ENCODE measurements at places on chromosomes 5 and 9.

DNA sequence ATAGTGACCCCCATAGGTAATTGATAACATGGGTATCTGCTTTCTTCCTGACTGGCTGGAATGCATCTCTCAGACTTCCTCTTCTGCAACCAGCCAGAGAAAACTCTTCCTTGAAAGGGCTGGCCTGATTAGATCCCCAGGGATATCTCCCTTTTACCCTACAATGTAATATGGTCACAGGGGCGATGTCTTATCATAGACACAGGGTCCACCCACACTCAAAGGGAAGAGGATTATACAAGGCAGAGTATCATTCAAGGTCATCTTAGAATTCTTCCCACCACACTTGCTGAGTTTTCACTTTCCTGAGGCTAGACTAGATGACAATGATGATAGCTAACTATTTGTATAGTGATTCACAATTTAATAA is 33.2 kb downstream of the TTLL11 start:
- DNase-seq = no peak

- DNase-seq = no peak
Measured at GRCh38 chr5:149198148-149198547, 56.9 kb downstream of the ABLIM3 start.

DNA sequence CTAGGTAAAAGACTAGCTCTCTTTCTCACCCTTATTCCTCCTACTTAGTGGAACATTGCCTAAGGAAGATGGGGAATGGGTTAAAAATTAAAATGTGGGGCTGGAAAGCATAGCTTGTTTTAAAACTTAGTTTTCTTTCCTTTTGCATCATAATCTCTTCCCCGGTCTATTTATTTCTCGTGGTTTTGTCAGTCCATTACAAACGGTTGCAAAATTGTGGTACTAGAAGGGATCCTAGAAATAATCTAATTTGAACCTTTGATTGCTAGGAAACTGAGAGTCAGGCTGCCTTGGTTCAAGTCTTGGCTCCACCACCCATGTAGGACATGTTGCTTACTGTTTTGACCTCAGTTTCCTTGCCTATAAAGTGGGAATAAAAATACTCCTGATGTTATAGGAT is 1.3 kb downstream of the IL31RA start:
- DNase-seq = no peak

- DNase-seq = no peak
Measured at GRCh38 chr5:16459451-16459850, 6.1 kb downstream of the ZNF622 start.

- DNase-seq = no peak
Measured at GRCh38 chr9:79501546-79501945, 70.2 kb upstream of the TLE4 start.

- no peak for DNase-seq
Measured at GRCh38 chr5:54904425-54904824, 81.0 kb downstream of the ESM1 start.

GRCh38 chr5:150114773-150115408 is 28.5 kb upstream of the CSF1R start:
- no peak for DNase-seq

GRCh38 chr9:85515021-85515420 is 226.7 kb downstream of the AGTPBP1 start:
- DNase-seq = no peak

GRCh38 chr5:8683496-8683895 is 814.5 kb downstream of the MTRR start:
- no peak for DNase-seq

GRCh38 chr5:142667831-142668230 is 18.1 kb downstream of the FGF1 start:
- no peak for DNase-seq

GRCh38 chr5:160694896-160695295 is 157.1 kb downstream of the ATP10B start:
- DNase-seq = no peak

- DNase-seq = no peak
Measured at GRCh38 chr9:75803130-75803529, 87.3 kb upstream of the PCSK5 start.

DNA sequence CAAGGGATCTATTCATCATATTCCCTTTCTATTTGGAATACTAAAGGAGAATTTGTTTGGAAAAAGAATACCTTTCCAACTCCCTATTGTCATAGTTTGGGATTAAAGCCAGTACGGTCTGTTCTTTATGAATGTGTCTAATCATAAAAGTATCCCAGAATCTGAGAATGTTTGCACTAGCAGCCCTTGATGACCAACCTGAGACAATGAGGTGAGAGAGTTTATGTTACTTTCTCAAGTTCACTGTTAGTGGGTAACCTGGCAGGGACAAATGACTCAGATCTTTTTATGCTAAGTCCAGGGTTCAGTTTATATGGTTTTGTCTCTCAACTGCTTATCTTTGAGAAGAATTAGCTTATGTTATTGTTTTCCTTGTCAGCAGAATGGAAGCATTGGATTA is 25.3 kb upstream of the TLR4 start:
- DNase-seq = no peak

DNA sequence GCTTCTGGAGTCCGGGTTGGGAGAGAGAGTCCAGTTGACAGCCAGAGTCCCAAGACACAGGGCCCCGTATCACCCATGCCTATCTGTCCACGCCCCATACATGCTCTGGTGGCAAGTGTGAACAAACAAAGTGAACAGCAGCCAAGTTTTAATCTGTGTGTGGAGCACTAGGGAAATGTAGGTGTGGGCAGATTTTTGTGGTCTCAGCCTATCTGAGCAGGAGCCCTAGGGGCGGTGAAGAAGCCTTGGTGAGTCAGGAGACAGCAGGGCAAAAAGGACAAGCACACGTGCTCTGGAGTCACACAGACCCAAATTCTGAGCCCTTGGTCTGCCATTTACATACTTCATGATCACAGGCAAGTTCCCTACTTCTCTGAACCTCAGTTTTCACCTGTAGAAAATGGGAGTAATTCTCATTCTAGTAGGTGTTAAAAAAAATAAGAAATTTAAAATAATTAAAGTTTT is 23.2 kb downstream of the EGR1 start:
- no peak for DNase-seq

GRCh38 chr5:133150909-133151544 is 99.2 kb downstream of the HSPA4 start:
- DNase-seq = no peak

- DNase-seq = no peak
Measured at GRCh38 chr5:59180515-59180914, 597.6 kb downstream of the RAB3C start.

DNA sequence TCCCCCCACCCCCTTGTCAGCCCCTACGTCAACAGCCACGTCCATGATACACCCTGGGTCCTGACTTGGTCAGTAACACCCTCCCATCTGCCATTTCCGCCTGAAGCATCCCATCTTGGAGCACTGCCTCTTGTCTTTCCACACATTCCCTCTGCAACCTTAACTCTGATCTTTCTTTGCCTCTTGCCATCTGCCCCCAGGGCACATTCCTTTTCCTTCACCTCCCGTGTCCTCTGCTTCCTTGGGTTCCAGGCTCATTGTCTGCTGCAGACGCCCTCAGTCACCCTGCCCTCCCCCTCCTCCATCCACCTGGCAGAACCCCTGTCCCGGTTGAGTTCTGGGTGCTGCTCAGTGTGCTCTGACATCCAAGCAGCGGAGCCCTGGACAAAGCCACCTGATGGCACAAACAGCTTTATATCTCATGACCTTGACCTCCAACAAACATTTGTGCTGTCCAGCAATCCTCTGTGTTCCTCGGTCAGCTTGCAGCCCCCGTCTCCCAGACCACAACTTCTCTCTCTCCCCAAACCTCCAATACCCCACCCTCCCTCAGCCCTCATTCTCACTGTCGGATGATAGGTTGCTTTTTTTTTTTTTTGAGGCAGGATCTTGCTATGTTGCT is 97.7 kb upstream of the IER5L start:
- peak; percentile 32 for DNase-seq

DNA sequence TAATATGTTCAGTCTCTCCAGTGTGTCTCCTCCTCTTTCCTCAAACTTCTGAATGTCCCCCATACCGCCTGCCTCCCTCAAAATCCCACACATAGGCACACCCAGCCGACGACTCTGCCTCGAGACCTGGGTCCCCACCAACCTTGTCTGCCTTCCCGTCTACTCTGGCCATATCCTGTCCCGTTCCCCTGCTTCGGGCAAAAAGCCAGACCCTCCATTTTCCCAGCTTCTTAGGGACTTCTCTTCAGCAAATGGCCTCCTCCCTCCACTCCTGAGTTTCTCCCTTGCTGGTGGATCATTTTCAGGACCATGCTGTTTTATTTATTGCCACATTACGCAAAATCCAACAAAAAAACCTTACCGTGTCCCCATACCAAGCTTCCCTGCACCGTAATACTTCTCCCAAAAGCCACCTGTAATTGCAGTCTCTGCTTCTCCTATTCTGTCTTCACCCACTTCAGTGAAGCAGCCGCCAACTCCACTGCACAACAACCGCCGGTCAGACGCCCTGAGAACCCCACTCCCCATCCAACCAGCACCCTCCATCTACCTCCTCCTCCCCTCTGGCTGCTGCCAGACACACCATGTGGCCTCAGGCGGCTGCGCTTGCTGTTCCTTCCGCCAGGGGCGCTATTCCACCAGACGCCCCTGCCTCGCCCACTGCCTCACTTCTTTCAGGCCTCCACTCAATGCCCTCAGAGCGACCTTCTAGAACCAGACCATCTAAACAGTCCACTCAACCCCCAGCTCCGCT is 117.0 kb downstream of the TRPM6 start:
- peak; percentile 11 for DNase-seq

DNA sequence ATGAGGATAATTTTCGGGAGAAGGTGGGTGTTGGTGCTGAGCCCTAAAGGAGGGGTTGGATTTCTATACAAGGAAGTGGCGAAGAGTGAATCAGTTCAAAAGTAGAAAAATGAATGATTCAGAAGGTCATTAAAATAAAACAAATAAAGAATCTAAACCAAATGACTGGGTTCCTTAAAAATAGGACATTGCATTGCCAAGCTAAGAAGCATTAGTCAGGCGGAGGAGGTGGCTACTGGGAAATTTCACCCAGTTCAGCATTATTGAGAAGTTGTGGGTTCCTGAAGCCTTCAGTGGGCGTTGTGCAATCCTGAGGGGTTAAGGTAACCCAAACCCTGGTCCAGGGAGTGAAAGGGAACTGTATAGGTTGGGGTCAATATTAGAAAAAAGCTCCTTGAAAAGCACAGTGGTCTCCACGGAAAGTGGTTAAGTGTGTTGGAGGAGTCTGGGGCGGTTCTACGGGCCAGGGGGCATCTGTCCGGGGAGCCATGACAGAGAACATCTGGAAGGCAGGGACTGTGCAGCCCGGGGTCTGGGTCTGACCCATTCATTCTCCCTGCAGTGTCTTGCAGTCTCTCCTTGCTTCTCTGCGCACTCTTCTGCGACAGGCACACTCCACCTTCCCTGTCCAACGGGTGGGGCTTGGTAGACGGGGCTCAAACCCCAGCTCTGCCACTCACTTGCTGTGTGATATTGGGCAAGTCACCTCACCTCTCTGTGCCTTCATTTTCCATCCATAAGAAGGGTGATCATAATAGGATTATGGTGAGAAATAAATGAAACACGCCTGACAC is 27.6 kb upstream of the DUSP1 start:
- DNase-seq = no peak

DNA sequence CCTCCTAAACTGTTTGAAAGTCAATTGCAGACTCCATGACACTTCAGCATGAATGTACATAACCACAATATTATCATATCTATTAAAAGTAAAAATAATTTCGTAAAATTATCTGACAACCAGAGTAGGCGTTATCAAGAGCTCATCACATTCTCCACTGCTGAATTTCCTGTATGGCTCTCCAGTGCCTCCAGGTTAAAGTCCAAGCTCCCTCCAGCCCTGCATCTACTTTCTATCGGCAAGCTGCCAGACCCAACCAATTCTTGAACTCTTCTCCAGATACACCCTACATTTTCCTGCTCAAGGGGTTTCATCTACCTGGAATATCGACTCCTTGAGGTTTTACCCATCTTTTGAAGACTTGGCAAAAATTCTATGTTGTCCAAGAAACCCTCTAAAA is 74.5 kb upstream of the TBC1D2 start:
- no peak for DNase-seq

DNA sequence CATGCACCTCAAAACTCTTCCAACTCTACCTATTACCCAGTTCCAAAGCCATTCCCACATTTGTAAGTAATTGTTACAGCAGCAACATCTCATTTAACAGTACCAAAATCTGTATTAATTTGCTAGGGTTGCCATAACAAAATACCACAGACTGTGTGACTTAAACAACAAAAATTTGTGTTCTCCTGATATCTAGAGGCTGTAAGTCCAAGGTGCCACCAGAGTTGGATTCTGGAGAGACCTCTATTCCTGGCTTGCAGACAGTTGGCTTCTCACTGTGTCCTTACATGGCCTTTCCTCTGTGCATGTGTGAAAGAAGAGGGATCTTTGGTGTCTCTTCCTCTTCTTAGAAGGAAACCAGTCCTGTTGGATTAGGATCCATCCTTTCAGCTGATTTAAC is 203.8 kb upstream of the PIK3R1 start:
- DNase-seq = no peak

GRCh38 chr5:41641621-41642020 is 131.2 kb upstream of the PLCXD3 start:
- no peak for DNase-seq

GRCh38 chr5:134103397-134103796 is 11.1 kb upstream of the TCF7 start:
- DNase-seq = no peak

- DNase-seq = no peak
Measured at GRCh38 chr5:172740428-172741205, 30.4 kb downstream of the DUSP1 start.

DNA sequence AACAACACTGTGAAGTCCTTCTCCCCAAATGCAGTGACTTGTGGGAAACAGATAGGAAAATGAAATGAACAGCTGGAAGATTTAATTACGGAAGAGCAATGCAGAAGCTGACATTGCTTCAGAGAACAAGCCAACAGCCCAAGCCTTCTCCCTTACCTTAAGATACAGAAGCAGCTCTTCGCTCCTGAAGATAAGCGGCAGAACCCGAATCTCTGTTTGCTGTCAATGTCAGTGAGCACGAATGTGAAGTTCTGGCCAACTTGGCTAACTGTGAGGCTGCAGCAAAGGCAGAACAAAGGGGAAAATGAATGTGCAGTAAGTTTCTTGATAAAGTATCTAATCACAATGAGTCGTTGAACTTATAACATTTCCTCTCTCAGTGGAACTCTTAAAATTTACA is 172.4 kb downstream of the DENND1A start:
- no peak for DNase-seq

GRCh38 chr5:151541571-151541970 is 49.6 kb downstream of the FAT2 start:
- DNase-seq = peak; percentile 21

- no peak for DNase-seq
Measured at GRCh38 chr5:10652606-10653005, 88.7 kb downstream of the ANKRD33B start.
